ENCODE measurements at places on chromosomes 16 and 17.

GRCh38 chr16:84548508-84548907, 44.0 kb upstream of the MEAK7 start:
- DNase-seq: no peak

DNA sequence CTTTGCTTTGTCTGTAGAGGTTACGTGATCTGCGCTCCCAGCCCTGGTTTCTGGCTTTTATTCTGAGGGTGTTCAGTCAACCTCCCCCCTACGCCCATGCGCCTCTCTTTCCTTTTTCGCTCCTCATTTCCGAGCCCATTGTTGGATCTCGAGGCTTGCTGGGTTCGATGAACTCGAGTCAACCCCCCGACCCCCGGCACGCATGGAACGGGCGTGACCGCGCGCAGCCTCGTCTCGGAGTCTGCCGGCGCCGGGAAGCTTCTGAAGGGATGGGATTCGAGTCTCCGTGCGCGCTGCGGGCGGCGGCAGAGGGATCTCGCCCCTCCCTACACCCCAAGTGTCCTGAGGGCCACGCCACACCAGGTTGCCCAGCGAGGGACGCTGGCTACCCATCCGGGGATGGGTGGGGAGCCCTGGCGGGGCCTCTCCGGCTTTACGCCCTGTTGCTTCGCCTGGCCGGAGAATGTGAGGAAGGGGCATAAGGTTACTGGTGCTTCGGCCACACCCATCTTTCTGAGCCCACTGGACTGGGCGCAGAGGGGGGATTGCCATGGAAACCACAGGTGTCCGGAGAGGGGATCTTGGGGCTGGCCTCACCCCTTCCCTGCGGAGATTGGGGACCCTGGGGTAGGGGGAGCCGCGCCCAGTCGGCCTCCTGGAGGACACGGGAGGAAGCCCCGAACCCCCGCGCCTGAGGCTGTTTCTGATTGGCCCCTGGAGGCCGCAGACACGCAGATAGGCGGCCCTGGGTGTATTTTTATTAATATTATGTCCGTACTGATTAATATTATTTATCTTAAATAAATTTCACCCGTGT, 1.8 kb downstream of the MAPT start:
- DNase-seq: no peak

- DNase-seq: no peak
Measured at GRCh38 chr17:1493291-1493980, 950 bp upstream of the MYO1C start.

DNA sequence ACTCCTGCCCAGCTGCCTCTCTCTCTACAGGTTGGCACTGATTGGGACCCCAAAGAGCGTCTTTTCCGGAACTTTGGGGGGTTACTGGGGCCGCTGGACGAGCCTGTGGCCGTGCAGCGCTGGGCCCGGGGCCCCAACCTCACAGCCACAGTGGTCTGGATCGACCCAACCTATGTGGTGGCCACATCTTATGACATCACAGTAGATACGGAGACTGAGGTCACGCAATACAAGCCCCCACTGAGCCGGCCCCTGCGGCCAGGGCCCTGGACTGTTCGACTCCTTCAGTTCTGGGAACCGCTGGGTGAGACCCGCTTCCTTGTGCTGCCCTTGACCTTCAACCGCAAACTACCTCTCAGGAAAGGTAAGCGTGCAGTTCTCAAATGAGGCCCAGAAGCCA, 12.3 kb downstream of the XYLT2 start:
- DNase-seq: no peak

DNA sequence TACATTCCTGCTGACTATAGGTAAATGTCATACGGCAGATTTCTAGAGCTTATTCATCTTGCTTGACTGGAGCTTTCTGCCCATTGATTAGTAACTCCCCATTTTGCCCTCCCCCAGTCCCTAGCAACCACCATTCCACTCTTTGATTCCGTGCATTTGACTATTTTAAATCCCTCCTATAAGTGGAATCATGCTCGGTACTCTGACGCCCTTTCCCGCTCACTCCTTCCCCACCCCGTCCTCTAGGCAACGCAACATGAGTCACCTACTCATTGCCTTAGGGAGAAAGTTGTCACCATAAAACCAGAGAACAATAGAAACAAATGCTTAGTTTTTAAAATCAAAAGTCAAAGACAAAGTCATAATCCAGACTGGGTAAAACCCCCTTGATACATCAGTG, 45.5 kb upstream of the RBBP6 start:
- DNase-seq: peak; percentile 16

DNA sequence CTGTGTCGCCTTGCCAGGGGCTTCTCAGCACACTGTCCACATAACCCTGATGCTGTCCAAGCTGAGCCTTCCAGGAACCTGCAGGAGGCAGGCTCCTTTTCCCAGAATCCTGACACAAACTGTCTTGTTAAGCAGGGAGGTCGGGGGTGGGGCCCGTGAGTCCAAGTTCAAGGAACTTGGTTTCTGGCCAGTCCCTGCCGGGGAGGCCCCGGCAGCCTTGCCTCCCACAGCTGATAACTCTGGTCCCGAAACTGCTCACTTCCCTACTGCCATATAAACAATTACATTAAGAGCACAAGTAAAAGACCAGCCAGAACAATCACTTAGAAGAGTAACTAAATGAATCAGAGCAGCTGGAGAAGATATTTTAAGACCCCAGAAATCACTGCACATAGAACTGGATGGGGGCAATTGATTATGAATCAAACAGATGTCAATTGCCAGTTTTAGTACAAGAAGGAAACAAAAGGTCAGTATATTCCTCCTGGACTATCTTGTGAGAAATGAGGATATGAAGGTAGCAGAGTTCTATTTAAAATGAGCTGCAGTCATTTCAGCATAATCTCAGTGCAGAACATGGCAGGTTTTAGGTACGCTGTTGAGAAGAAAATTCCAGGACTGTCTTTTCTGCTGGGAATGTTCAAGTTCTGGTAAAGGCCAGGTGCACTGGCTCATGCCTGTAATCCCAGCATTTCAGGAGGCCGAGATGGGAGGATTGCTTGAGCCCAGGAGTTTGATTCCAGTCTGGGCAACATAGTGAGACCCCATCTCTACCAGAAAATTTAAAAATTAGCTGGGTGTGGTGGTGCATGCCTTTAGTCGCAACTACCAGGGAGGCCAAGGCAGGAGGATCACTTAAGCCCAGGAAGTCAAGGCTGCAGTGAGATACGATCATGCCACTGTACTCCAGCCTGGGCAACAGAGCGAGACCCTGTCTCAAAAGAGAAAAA, 169.8 kb downstream of the PITPNC1 start:
- DNase-seq: no peak

GRCh38 chr17:27180322-27180721, 113.6 kb upstream of the WSB1 start:
- DNase-seq: no peak

DNA sequence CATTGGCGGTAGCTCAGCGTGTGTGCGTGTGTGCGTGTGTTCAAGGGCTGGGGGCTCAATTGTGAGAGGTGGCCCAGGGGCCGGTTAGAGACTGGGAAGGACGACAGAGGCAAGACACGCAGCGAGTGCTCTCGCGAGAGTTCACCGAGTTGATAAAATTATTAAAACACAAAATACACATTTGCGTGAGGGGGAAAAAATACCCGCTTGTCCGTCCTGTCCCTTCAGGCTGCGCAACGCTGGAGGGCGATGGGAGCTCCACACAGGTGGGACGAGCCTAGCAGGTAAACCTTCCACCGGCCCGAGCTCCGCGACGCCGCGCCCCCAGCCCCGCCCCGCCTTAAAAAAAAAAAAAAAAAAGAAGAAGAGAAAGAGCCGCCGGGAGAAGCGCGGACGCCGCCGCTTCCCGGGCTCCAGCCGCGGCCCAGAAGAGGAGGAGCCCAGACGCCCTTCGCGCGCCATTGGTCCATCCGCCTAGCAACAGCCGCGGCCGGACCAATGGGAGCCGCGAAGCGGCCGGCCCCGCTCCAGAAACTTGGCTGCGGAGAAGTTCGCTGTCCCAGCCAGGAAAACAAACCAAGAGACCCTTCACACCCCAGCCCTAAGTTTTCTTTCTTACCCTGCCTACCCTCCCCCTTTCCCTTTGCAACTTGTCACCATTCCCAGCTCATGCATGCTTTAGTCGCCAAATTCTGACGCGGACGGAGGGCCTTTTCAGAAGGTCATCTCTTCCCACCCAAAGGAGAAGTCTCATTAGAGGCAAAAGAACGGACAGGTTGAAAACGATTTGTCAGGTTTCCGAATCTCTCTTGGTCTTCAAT, 169.9 kb upstream of the MAF start:
- peak; percentile 99 for DNase-seq

- no peak for DNase-seq
Measured at GRCh38 chr17:79517827-79518584, 92.8 kb downstream of the RBFOX3 start.

Measured in urothelium cell line (cell line).